ENCODE measurements at places on chromosomes 1 and 21. TPM values are rescaled to one million over a fixed set of nuclear protein-coding genes. Genes with fewer than 3 reads are reported as not detected.

Gene KCTD3
- total RNA-seq, result 38.7 TPM

Gene RNU1-3
- 3,030 TPM for total RNA-seq

Gene KRTAP6-2
- not detected for total RNA-seq

Gene CYP4Z1
- not detected for total RNA-seq

Data from smooth muscle cell of bladder (primary cell).